ENCODE measurements at places on chromosomes 1 and 21.
A peak's percentile ranks its signal among the peaks of the same experiment; 100 is the strongest.

DNA sequence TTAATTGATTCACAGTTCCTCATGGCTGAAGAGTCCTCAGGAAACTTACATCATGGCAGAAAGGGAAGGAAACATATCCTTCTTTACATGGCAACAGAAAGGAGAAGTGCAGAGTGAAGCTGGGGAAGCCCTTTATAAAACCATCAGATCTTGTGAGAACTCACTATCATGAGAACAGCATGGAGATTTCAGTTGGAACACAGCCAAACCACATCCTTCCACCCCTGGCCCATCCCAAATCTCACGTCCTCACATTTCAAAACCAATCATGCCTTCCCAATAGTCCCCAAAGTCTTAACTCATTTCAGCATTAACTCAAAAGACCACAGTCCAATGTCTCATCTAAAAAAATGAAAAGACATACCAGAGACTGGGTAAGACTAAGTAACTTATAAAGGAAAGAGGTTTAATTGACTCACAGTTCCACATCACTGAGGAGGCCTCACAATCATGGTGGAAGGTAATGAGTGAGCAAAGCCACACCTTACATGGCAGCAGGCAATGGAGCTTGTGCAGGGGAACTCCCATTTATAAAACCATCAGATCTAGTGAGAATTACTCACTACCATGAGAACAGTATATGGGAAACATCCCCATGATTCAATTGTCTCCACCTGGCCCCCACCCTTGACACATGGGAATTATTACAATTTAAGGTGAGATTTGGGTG is 105.2 kb downstream of the MRPL39 start:
- DNase-seq = peak; percentile 12

DNA sequence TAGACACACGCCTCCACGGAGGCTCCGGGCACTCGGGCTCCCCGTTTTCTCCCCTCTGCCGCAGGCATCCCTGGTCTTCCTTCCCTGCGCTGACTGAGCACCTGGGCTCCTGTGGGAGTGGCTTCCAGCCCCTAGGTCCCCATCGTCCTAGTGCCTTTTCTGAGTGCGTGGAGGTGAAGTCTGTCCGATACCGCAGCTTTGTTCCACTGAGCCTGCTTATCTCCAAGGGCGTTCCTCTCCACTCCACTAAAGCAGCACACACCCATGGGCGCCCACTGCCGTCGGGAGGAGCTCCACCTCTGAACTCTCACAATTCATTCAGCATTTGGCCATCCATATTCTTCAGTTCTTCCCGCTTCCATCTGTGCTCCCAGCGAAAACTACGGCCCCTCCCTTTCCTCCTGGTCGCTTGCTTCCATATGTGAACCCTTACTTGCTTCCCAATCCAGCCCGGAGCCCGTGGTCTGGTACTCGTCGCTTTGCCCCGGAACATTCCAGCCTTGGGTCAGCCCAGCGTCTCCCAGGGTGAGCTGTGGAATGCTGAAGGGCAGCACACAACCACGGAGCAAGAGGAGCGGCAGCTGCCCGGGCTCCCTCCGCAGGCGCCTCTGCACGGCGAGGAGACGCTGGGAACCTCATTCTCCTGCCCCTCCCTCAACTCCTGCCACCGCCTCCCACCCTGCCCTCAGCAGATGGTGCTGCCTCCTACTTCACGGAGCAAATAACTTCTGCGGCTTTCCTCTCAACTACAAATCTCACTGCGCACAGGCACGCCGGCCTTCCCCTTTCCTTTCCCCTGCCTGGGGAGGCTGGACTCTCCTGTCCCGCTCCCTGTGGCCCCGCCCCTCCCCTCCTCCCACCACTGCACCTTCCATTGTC is 27.5 kb downstream of the ATP8B2 start:
- no peak for DNase-seq

GRCh38 chr1:230167419-230167852 is 100.4 kb downstream of the GALNT2 start:
- DNase-seq = no peak

- no peak for DNase-seq
These were observed 29.6 kb downstream of the KIAA0040 start for GRCh38 chr1:175162955-175163354.

DNA sequence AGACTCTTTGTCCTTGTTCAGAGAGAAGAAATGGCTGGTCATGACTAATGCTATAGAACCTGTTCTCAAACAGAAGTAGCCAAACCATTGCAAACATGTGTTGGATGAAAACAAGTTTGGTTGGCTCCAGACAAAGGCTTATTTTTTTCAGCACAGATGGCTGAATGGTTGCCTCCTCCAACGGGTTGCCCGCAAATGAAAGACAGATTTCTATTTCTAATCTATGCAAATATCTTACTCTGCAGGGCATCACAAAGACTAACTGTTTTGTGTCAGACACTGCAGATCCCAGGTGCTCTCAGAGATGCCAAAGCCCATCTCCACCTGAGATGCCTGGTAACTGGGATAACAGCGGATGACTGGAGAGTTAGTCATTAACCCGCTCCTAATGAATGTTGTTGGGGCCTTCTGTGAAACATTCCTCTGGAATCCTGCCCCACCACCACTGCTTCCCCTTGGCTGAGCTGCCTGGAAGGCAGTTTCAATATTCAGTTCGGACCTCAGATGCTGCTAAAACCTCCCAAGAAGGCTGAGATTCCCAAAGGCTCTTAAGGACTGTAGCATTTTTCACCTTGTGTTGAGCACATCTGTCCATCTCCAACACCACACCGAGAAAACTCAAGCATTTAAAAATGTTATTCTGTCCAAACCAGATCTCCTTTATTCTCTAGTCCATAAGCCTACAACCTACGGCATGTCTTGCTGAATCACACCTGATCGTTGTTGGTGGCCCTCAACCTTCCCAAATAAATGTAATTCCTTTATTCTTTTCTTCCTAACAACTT is 104.4 kb downstream of the PTPN14 start:
- no peak for DNase-seq

GRCh38 chr1:156945881-156946661 is 25.6 kb downstream of the LRRC71 start:
- DNase-seq = no peak

DNA sequence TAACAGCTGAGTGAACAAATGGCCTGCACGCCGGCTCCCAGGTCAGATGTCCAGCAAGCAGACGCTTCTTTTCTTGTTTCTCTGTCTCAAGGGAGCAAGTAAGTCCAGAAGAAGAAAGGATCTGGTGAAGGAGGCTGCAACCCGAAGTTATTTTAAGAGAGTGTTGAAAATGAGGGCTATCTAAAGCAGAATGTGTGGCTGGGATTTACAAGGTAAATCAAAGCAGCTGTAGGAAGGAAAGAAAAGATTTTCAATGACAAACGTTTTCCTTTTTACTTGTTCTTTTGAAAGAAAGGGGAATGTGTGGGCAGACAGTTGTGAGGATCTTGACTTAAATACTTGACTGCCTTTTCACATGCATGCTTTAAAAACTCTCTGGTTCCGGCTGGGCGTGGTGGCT is 311.5 kb downstream of the KIF26B start:
- DNase-seq = no peak

GRCh38 chr21:36518883-36519492 is 39.1 kb upstream of the CLDN14 start:
- no peak for DNase-seq

Data from stimulated activated CD8-positive, alpha-beta memory T cell treated with anti-CD3 and anti-CD28 coated beads, Interleukin-15, amount 100 ng/mL, for 4 hours (primary cell).